ENCODE measurements at places on chromosomes 12 and 14. TPM values are rescaled to one million over a fixed set of nuclear protein-coding genes. Genes with fewer than 3 reads are reported as not detected.

DNA sequence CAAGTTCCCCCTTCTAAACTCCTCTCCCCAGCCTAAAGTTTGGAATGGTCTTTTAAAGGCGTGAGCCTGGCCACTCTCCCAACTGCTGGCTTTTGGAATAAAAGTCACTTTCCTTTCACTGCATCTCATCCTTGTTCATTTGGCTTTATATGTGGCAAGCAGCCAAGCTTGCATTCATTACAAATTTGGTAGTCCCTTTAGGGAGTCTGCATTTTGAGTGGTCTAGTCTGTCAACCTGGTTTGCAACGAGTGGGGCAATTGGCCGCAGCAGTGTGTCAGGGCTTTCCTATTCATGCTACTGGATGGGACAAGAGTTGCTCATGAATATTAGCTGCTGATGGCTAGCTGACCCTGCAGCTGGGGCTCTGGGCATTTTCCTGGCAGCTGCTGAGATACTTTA, 57.0 kb downstream of the CATSPERB start:
- no peak for DNase-seq

DNA sequence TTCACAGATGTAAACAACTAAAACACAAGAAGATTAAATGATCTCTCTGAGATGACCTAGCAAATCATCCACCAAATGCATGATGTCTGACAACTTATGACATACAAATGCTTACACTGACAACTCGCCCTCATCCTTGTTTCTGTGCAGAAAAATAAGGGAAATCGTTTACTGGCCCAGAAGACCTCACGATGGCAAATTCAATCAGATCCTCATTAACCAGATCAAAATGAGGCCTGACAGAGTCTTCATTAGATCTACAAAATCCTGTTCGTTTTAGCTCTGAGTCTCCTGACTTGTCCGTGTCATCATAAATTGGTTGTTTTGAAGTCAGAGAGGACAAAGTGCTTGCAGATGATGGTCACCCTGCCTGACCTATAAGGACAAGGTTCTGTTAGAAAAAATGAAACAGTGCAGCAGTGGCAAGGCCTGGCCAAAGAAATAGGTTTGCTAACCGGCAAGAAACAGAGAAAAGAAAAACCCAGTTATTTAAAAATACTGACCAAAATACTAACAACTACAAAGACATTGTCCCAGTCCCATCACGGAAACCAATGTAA, 109.5 kb downstream of the BTG1 start:
- DNase-seq: no peak

- no peak for DNase-seq
Measured at GRCh38 chr12:102496591-102496990, 16.2 kb upstream of the IGF1 start.

DNA sequence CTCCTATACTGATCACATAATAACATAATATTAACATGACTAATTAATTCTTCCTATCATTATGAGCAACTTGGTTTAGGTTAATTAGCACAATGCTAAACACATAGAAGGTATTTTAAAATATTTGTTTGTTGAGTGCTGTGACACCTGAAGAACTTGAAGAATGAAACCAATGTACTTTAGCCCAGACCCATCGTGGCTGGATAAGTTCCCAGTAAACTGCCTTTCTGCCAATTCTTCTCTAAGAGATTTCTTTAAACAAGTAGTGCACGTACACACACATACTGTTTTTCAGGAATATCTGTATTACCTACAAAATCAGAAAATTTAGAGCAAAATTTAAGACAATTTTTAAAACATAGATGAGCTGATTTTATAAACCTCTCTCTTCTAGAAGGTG, 207.4 kb upstream of the SSTR1 start:
- no peak for DNase-seq

The AJUBA gene
- total RNA-seq: 111 TPM

The SLC39A5 gene
- total RNA-seq: not detected
